Activated T-cell treated with anti-CD3 and anti-CD28 coated beads, Interleukin-2, amount 50 U/mL, for 48 hours (primary cell): ENCODE measurements at places on chromosomes 3 and 15.

DNA sequence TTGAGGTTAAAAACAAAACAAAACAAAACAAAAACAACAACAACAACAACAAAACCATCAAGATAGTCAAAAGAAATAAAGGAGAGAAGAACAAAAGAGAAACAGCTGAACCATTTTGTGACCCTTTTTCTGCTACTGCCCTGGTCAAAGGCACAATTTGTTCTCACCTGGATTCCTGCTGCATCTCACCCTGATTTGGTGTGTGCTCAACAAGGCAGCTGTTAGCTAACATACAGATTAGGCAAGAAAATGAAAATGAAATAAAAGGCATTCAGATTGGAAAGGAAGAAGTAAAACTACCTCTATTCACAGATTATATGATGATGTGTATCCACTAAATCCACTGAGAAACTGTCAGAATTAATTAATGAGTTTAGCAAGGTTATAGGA lies 28.7 kb upstream of the XIRP1 start:
- DNase-seq = no peak

DNA sequence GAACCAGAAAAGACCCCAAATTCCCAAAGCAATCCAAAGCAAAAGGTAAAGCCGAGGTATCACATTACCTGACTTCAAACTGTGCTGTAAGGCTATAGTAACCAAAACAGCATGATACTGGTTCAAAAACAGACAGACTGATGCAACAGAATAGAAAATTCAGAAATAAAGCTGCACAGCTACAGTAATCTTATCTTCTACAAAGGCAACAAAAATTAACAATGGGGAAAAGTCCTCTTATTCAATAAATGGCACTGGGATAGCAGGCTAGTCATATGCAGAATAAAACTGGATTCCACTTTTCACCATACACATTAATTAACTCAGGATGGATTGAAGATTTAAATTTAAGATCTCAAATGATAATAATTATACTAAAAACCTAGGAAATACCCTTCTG lies 392.6 kb upstream of the CBLB start:
- DNase-seq = no peak

DNA sequence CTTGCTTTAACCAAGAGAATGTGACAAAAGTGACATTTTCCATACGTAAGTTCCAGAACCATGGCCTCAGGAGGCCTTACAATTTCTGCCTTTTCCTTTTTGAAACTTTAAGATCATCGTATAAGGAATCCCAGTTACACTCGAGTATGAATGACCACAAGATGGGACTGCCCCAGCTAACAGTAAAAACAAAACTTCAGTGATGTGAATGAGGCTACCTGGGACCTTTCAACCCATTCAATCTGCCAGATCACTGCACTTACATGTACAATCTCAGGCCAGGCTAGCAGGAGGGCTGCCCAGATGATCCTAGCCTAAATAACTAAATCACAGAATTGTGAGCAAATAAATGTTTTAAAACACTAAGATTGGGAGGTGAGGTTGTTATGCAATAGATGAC lies 328.8 kb downstream of the CNTN6 start:
- no peak for DNase-seq

- DNase-seq = no peak
Observed at GRCh38 chr3:15903164-15903563, 105.4 kb upstream of the ANKRD28 start.

- no peak for DNase-seq
Observed at GRCh38 chr3:186284349-186284652, 77.7 kb downstream of the DGKG start.

DNA sequence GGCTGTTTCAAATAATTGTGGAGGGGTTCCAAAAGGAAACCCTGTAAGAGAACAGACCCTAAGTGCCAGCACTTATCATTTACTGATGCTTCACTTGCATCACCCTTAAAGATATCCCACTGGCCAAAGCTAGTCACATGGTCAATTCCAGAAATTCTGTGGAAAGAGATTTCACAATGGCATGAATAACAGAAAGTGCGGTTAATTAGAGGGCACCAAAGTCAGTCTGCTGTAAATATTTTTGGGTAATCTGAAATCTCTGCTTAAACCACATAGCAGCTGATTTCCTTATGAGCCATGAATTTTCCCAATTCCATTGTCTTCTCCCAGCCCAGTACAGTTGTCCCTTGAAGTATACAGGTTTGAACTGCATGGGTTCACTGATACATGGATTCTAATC lies 346.1 kb downstream of the SI start:
- DNase-seq = no peak
